Peyer's patch (tissue), 4 donors: ENCODE measurements at places on chromosomes 2 and 18.
A peak's percentile ranks its signal among the peaks of the same experiment; 100 is the strongest.

DNA sequence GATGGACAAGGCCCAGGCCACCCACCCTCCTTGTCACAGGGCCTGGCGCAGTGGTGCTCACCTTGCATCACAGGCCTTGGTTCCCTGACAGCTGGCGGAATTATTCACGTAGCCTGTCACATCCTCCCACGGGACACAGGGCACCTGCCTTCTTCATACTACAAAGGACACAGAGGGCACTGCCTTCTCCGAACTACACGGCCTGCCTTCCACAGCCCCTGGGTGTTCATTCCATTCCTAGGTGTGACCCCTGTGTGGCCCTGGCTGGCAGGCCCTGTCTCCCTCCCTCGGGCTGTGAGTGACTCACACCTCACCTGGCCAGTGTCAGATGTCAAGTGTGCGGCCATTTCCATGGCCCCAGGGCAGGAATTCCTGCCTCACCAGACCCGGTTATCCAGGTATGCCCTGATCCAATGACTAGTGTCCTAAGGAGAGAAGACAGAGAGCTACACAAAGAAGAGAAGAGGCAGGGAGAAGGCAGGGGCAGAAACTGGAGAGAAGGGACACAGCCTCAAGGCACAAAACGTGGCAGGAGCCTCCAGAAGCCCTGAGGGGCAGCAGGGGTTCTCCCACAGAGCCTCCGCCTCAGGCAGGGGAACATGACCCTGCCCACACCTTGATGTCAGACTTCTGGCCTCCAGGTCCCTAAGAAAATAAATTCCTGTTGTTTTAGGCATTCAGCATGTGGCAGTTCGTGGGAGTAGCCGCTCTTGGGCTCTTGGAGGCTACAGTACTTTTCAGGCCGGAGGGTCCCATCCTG lies 43.4 kb downstream of the MBP start:
- DNase-seq, result no peak

DNA sequence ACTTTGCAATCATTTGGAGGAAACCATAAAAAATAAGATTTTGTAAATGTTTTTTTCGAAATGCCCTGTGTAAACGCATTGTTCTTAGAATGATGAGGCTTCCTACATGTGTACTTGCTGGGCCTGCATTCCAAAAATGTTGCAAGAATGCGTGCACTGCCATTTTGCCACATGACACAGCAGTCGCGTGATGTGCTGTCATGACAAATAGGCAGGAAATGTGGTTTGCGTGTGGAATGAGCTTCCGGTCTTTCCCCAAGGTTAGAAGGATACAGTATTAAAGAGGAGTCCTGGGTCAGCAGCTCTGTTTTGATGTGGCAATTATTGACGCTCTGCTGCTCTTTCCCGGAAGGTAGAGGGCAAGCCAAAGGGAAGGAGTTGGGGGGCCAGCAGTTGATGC lies 18.1 kb upstream of the SERPINB2 start:
- no peak for DNase-seq

- DNase-seq, result no peak
Measured at GRCh38 chr2:119205001-119205706, 18.5 kb upstream of the STEAP3 start.

GRCh38 chr18:8366656-8367055 lies 242.6 kb upstream of the RAB12 start:
- no peak for DNase-seq

DNA sequence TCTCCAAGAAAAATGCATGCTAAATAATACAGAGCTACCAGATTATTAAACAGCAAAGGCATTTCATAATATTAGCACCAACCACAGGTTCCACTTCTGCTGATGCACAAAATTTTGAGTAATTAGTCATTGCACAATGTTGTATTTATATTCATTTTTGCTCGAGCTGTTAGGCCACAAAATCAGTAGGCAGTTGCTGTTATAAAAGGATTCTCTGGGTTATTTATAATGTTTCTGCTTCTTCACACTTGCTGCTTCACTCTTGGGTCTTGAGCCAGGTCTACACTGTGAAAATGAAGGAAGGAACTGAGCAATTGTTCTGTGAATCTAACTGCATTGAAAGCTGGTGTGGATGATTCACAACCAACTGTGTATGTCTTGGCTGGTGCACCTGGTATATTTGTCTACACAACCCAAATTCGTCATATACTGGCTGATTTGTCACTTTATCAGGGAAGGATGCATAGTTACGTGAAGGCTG lies 38.3 kb downstream of the MRPL33 start:
- DNase-seq, result no peak

DNA sequence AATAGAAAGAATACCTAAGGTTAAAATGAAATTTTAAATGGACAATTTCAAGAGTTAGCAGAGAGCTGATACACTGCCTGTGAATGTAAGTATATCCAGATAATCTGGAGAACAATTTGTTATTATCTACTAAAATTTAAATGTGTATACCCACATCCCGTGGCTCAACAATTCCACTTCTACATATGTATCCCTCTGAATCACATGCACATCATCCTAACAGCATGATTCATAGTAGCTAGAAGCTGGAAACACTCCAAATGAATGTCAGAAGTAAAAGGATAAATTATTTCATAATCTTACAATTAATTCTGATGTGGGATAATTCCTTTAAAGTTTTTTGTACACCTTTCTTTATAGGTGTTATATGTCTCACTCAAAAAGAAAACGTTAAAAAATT lies 87.9 kb downstream of the CNTNAP5 start:
- DNase-seq, result no peak

- DNase-seq, result no peak
Measured at GRCh38 chr2:15303874-15304273, 257.3 kb downstream of the NBAS start.

DNA sequence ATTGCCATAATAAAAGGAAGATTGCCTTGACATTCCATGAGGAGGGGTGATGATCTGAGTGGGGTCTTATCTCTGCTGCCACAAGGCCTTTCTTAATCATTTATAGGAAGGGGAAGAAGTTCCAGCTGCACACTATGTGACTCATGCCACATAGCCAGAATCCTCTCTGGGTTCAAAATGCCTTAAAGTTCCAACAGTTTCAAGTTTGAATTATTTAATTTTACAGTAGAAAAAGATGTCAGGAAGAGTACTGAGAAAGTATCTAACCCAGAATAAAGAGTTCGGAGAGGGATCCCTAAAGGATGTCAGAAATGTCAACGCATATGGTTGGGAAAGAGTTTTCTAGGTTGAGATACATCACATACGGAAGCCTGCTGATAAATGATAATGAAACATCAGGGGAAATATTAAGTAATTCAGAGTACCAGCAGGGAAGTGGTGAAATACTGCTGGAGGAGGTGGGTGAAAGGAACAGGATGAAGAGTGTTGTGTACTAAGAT lies 999.9 kb downstream of the TSN start:
- DNase-seq, result no peak

DNA sequence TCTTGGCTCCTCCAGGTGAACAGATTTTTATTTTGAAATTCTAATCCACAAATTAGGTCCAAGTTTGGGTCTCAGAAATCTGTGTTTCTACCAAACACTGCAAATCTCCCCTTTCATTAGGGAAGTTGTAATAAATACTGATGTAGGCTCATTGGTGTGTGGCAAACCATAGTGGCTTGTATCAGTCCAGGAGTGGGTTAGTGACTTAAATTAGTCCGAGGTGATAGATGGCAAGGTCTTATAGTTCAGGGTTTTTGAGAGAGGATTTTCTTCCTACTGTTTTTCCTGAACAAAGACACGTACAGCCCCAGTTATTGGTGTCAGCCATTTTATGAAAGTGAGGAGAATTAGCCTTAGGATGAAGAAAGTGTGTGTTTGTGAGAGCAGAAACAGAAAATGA lies 74.6 kb downstream of the RPRM start:
- no peak for DNase-seq

- no peak for DNase-seq
Measured at GRCh38 chr2:196468394-196468793, 171.1 kb upstream of the CCDC150 start.

DNA sequence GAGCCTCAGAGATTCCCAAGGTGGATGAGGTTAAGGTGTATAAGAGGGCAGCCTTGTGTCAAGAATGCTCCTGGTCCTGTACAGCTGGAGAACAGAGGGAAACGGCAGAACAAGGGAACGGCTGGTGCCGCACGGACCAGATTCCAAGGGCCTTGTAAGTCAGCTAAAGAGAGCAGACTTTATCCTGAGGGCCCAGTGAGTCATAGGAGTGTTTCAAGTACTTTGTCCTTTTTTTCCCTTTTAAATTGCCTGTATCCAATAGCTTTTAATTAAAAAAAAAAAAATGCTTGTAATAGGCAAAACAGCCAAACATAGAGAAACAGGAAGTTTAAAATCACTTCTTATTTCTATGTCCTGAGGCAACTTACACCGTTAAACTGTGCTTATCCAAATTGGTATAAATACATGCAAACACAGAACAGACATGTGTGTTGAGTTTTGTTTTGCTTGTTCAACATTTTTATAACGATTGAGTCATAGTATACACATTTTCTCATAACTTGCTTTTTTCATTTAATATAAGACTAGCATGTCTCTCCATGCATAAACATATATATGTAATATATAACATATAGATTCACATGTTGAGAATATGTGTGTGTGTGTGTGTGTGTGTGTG lies 42.1 kb upstream of the EVA1A start:
- DNase-seq, result peak; percentile 64

DNA sequence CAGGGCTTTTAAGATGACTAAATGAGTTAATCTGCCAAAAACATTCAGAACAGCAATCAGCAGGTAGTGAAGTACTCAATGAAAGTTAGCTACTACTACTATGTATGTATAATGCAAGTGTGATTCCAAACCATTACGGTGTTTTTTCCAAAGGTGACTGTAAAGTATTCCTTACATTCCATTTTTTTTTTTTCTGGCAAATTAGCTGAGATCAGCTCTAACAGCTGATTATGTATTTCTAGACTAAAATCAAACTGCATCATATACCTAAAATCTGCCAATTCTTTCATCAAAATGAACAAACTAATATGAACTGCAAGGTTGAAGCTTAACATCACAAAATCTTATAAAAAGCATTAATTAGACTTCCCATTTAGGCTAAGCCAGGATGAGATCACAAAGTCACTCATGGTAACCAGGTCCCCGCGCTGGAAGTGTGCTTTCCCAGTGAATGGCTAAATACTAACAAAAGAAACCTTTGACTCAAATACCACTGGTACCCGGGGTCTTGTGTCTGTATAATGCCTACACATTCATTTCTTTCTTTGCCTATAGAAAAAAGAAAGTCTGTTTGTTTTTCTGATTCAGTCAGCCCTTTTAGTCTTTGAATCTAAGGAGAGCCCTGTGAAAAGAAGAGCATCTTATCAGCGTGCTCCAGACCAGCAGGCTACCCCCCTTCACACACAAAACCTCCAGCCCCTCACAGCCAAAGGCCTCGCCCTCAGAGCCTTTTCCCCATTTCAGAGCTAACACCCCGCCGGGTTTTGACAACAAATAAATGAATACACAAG lies 88.3 kb downstream of the RBMS1 start:
- no peak for DNase-seq

DNA sequence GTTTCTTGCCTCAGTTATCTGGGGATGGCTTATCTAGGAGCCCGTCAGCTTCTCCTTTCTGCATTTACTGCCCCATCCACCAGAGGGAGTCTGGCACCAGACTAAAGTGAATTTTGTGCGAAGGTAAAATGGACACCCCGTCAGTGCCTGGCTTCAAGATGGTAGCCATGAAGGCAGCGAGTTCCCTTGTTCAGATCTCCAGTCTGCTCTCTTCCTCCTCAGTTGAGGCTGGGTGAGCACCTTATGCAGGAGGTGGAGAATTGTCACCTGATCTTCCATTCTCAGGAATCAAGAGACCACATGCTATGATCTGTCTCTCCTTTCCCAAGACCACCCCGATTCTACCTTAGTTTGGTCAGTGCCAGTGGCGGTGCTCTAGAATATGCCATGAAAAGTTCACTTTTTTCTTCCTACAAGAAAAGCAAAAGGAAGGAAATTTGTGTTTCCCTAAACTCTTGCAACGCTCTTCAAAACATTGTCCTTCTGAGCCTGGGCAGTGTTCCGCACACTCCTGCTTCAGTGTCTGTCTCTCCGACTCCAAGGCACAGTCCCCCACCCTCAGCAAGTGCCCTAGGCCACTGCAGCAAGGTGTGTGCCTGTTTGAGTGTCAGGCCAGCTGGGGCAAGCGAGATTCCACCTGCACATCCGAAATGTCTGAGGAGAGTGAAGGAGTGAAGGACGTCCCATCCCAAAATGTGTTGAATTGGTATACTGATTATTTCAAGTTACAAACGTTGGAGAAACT lies 168.6 kb downstream of the SS18 start:
- peak; percentile 55 for DNase-seq

- no peak for DNase-seq
Measured at GRCh38 chr2:64876137-64876647, 113.0 kb upstream of the SLC1A4 start.
